ENCODE measurements at places on chromosomes 4 and X. TPM values are rescaled to one million over a fixed set of nuclear protein-coding genes. Genes with fewer than 3 reads are reported as not detected.

The IQCM gene
- 5.2 TPM for total RNA-seq

The NAA11 gene
- total RNA-seq, result not detected

The GAB3 gene
- total RNA-seq, result 3.4 TPM

The RPS6KA6 gene
- total RNA-seq, result 11.3 TPM

The TCEAL5 gene
- total RNA-seq, result not detected

The MAGEC3 gene
- not detected for total RNA-seq

The MOSPD2 gene
- total RNA-seq, result 14.7 TPM

The MAGED4 gene
- total RNA-seq, result 0.96 TPM

DNA sequence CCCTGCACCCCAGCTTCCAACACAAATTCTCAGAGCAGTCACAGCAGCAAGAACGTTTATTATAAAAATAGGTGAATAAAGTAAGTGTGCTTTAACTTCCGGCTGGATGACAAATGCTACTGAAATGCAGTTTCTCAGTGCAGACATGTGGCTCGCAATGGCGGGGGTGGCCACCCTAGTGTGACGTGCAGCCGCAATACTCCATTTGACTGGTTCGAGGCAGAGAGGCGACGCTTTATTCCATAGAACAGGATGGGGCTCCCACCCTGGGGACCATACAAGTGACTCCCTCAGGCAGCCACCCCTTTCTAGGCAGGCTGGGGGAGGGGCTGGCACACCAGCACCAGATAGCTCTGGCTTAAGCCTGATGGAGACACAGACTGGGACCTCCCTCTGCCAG, 14.5 kb downstream of the TNIP2 start:
- DNase-seq, result no peak

DNA sequence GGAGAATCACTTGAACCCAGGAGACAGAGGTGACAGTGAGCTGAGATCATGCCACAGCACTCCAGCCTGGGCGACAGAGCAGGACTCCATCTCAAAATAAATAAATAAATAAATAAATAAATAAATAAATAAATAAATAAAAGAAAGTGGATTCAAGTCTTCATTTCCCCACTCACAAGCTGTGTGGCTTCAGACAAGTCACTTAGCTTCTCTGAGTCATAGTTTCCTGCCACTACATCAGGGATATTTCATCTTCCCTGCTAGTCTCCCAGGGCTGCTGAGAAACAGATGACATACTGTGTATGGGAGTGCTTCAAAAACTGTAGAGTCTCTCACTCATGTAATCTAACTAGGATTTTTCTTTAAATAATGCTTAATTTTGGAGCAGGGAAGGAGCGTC, 37.2 kb downstream of the TBC1D9 start:
- DNase-seq, result no peak

DNA sequence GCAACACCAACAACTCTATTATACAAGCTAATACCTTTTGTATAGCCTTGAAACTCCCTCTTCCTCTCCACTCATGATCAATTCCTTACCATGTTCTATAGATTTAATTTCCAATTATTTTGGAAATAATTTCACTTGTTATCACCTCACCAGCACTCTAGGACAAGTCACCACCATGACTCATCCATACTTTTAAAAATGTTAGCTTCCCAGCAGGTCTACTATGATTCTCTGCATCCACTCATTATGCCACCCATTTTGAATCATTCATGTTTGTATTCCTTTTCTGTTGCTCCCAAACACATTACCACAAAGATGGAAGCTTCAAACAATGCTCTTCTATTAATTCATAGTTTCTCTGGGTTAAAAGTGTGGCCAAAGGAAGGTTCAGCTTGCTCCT, 469.6 kb downstream of the PDGFC start:
- no peak for DNase-seq

GRCh38 chr4:145554691-145555090, 64.5 kb upstream of the MMAA start:
- DNase-seq, result no peak

DNA sequence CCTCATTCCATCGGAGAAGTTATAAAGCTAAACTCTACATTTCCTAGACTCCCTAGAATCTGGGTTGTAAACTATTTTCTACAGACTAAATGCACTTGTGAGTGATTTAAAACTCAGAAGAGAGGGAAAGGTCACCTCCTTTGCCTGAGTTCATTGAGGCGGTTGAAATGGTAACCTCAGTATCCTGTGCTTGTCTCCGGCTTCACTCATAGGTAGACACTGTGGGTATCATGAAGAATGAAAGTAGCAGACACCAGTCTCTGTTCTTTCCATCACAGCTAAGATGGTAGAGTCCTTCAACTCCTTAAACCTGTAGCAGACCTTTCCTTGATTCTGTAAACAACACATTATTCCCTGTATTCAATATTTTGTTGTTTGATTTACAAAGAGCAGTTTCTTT, 291.3 kb upstream of the ANKRD50 start:
- no peak for DNase-seq

DNA sequence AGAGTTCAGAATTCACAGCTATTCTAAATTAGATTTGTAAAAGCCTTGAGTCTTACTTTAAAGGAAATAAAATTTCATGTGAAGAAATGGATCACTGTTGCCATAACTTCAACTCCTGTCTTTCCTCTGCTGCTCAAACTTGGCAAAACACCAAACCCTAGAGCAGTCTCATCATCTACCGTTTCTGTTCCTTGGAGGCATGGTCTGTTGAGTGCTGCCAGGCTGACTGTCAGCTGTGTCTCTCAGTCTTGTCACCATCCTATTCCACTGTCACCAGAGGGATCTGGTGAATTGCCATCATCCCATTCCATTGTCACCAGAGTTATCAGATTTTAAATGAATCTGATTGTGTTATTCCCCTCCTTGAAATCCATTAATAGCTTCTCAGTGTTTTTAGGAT, 55.6 kb downstream of the STIM2 start:
- no peak for DNase-seq

- DNase-seq, result peak; percentile 72
Measured at GRCh38 chrX:19887911-19888879, 795 bp upstream of the SH3KBP1 start.

DNA sequence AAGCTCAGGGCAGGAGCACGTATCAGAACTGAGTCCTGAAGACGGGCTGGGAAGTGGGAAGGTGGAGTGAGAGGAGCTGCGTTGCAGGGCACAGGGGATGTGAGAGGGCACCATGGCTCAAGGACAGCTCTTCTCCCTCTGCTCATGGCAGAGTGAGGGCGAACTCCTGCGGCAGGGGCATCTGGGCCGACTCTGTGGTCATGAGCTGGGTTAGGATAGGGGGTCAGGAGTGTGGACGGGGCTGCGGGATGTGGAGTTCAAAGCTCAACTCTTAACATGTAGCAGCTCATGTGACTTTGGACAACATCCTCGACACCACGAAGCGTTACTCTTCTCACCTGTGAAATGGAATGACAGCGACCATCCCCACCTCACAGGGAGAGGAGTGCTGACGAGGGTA, 19.4 kb upstream of the SORCS2 start:
- DNase-seq, result no peak

GRCh38 chr4:62870451-62870850, 1538.8 kb downstream of the TECRL start:
- no peak for DNase-seq

DNA sequence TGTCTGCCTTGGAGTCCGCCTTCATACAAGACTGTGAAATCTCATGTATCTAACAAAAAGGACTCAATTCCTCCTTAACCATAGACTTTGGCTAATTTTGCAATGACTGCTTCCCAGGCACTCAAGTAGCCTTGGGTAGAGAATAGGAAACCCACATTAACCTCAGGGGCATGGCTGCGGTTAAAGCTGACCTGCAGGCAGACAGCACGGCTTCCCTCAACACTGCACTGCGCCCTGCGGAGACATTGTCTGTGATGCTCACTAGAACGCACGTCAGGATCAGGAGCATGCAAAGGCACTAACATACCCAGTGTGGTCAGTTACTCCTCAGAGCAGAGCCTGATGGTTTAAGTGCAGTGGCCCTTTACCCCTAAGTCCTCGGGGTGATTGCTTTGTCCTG, 10.3 kb upstream of the GPR143 start:
- DNase-seq, result no peak

GRCh38 chr4:106801386-106801785, 234.7 kb downstream of the DKK2 start:
- DNase-seq, result no peak

DNA sequence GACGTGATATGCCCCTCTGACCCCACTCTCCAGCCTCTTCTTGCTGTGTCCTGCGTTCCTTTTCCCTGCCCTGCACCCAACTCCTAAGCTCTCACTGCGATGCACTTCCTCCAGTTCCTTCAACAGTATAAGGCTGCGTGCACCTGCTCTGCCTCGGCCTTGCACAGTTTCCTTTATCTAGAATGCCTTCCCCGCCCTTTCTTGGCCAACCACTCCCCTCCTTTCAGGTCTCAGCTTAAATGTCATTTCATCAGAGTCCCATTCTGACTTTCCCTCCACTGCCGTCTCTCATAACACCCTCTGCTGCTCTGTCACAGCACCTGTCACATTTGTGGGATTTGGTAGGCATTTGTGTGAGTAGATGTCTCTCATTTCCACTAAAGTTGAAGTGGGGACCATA, 58.4 kb upstream of the NEIL3 start:
- peak; percentile 35 for DNase-seq

GRCh38 chr4:100876546-100876945, 358.7 kb upstream of the EMCN start:
- DNase-seq, result no peak

- DNase-seq, result no peak
Measured at GRCh38 chr4:147576084-147576483, 41.1 kb upstream of the TMEM184C start.

DNA sequence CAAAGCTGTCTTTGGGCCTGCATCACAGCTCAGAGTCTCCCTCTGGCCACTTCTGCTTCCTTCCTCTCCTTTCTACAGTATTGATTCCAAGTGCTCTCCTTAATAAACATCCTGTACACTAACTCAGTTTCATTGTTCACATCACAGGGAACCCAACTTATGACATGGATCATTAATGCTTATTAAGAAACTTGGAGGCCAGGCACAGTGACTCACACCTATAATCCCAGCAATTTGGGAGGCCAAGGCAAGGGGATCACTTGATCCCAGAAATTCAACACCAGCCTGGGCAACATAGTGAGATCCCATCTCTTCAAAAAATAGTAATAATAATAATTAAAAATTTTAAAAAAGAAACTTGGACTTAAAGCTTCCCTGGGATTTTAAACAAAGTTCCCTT, 89.2 kb upstream of the EFHC2 start:
- no peak for DNase-seq

DNA sequence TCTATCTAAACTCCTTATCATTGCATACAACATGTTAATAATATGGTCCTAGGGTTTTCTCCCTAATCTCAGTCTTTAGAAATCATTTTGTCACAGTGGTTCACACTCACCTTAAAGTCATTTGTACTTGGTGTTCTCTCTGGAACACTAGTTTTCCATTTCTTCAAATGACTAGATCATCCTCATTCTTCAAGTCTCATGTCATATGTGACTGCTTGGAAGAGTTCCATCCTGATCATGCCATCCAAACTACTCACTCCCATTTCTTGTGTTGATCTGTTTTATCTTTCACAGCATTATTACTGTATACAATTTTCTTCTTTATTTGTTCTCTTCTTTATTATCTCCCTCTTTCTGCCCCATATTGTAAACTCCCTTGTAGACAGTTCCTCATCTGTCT, 66.5 kb downstream of the HTR2C start:
- DNase-seq, result no peak

GRCh38 chrX:141278306-141278705, 36.0 kb upstream of the SPANXC start:
- DNase-seq, result no peak

DNA sequence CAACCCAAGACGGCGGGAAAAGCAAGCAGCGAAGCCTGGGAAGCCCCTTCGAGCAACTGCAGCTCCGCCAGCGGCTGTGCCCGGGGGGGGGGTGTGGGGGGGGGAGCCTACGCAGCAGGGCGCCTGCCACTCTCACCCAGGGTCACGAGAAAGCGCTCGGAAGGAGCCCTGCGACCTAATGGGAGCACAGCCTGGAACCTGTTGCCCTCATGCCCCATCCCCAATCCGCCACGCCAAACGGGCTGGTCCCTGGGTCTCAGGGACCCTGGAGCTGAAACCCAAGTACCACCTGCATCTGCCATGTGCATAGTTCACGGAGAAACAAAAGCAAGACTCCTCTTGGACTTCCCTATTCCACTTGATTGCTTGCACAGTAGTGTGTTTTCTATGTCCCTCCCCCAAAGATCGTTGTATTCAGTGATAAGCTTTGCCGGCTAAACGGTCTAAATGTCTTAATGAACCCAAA, 359 bp upstream of the GAB3 start:
- DNase-seq, result peak; percentile 54

GRCh38 chr4:87299898-87300297, 22.8 kb downstream of the HSD17B13 start:
- no peak for DNase-seq

GRCh38 chrX:74924449-74925224, 615 bp downstream of the NEXMIF start:
- DNase-seq, result peak; percentile 55

DNA sequence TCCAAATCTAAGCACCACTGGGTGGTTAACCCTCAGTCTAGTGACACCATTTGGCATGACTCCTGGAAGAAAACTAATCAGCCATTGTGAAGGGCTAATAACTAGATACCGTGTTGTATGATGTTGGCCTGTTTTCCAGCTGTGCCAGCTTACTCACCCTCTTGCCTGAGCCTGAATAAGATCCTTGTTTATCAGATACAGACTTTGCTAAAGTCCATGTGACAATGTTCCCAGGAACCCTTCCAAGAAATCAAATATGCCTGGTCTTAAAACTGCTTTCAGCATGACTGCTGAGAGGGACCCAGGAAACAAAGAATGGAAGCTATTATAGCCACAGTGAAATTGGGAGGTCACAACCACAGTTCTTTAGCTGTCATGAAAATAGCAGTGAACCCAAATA, 640.8 kb upstream of the INTU start:
- DNase-seq, result no peak

GRCh38 chr4:3016961-3017360, 53.6 kb downstream of the GRK4 start:
- DNase-seq, result no peak

DNA sequence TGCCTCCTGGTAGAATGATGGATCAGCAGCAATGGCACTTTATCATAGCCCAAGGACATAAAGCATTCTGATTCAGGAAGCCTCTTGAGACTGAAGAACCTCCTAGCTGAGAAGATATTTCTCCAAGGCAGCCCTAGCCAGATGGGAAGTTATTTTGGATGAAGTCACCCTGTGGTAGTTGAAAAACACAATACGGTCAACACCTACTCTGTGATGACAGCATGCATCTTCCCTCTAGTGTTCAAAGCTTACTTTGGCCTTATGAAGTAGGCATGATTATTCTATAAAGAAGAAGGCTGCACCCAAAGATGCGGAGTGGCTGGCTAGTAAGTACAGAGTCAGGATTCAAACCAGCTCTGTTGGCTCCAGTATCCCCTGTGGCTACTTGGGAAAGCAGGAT, 47.9 kb downstream of the TLR10 start:
- no peak for DNase-seq

- DNase-seq, result peak; percentile 53
Measured at GRCh38 chr4:8159537-8160232, 1.1 kb upstream of the ABLIM2 start.

DNA sequence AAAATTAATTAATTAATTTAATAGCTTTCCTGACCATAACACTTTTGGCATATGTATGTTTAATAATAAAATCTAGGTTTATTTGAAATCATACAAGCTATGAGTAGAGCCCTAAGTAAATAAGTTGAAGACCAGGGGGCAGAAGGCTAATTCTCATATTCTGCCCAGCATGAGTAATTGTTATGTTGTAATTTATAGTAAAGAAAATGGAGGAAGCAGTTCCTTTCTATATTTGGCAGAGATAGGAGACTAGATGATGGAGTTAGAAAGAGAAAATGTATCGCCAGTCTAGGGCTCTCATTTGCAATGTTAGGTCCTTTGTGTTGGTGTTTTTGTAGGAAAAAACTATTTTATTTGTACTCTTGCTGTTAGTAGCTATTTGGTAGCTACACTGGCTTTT, 89.1 kb downstream of the FNIP2 start:
- DNase-seq, result no peak
